NCI-H2081 (cell line): ENCODE measurements at places on chromosomes 11 and 22.

GRCh38 chr11:117564321-117564720 is 232.7 kb downstream of the DSCAML1 start:
- DNase-seq: no peak

DNA sequence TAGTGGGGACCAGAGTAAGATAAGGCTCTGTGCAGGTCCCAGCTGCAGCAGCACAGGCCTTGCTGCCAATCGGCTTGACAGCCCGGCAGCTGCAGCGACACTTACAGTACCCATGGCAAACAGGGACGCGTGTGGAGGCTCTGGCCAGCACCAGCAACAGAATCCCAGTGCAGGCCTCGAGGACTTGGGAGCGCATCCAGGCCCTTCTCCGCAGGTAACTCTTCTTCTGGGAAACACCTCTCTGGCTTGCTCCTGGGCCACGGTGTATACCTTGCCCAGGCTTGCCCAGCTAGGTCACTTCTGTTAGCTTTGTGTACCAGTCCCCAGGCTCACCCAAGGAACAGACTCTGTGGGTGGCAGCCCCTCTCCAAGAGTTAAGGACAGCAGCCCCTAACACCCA is 126.7 kb downstream of the CTTN start:
- DNase-seq: no peak

- no peak for DNase-seq
These were observed at the start of gene DNAJB13 for GRCh38 chr11:73950869-73951710. DNAJB13 (plus strand) TSS chr11:73951026; CDS start chr11:73951070, 44 bp downstream.

DNA sequence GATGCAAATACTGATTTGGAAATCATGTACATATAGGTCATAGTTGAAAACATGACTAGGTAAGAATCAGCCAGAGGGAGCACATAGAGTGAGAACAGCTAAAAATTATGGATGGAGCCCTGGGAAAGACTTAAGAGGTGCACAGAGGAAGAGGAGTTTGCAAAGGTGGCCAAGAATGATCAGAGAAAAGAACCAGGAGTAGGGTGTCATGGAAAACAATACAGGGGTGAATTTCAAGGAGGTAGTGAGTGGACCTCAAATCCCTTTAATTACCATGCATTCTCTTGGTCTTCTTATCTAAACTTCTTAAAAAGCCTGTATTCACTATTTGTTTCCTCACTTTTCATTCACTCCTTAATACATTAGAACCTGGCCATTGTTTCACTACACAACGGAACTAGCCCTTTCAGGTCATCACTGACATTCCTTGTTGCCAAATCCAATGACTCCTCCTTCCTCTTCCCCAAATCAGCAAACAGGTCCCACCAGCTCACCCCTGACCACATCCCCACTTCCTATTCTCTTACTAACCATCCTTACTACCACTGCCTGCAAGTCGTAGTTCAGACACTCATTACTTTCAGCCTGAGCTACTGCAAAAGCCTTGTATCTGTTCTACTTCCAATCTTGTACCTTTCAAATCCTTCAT is 22.6 kb downstream of the BUD13 start:
- DNase-seq: no peak

GRCh38 chr22:49095366-49095765 is 732.3 kb downstream of the BRD1 start:
- DNase-seq: no peak
